B cell (primary cell): ENCODE measurements at places on chromosomes 3 and 15.

GRCh38 chr15:42136513-42136912, 19.9 kb downstream of the PLA2G4F start:
- DNase-seq = no peak

DNA sequence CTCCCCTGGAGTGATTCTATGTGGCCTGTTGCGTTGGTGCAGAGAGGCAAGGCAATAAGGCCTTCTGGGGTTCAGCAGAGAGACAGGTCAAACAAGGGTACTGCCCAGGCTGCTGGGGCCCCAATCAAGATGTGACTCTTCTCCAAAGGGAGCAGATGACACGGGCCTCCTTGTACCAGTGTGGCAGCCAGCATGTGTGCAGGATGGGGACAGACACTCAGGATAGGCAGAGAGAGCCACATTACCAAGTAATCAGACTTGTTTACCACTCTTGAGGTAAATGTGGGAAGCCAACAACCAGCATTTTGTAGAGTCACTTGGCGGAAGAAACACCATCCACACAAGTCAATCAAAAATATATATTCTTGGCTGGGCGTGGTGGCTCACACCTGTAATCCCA, 95.3 kb upstream of the DLG1 start:
- no peak for DNase-seq

DNA sequence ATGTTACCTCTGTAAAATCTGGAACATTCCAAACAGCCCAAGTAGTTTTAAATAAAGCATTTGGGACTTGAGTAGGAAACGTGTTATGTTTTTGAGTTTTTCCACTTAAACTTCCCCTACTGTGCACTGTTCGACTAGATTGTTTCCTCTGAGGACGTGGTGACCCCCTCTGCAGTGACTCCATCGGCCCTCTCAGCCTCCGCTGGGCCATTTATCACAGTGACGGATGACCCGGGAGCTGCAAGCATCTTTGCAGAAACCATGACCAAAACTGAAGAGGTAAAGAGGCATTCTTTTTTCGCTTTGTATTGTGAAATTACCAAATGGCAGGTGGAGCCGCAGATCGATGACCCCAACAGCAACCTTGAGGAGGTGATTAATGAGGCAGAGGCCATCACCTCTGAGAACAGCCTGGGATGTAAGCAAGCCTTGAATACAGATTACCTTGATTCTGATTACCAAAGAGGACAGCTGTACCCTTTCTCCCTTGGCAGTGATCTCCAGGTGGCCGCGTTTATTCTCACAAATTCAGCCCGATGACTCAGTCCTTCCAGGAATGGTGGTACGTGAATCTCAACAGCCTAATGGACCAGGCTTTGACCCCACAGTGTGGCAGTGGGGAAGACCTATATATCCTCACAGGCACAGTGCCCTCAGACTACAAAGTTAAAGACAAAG, 79.1 kb upstream of the FAN1 start:
- DNase-seq = no peak

GRCh38 chr3:123343296-123344174, 105.4 kb downstream of the ADCY5 start:
- DNase-seq = no peak

- peak; percentile 18 for DNase-seq
Measured at GRCh38 chr3:116037954-116038911, 407.1 kb downstream of the LSAMP start.

- peak; percentile 58 for DNase-seq
Measured at GRCh38 chr3:48157950-48158376, 30.3 kb downstream of the CDC25A start.

GRCh38 chr3:28853830-28854229, 427.0 kb upstream of the RBMS3 start:
- no peak for DNase-seq

DNA sequence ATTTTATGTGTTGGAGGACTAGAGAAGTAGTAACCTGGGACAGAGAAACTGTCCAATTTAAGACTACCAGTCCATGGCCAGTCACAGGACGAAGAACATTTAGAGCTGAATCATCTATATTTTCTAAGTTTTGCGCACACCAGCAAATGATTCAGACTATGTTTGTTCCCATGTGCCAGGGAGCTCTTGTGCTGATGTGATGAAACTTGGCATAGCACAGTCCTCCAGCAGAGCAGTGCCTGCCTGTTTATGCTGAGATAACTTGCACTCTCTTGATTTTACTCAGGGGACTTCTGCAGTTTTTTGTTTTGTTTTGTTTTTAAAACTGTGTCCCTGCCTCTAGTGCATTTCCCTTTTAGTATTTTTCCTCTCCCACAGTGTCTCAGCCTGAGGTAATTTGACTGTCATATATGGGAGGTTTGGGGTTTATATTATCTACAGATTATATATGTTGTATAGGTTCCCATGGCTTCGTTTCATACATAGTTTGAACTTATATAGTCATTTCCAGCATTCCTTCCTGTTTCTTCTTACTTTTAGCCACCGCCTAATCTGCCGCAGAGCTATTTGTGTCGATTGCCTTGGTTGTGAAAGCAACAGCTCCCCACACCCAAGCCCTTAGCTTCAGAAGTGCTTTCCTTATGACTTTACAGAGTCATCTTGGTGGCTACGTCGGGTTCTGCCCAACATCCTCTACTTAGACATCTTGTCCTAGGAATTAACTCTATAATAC, 45.5 kb downstream of the PPM1L start:
- DNase-seq = peak; percentile 5

GRCh38 chr3:104206925-104207324, 1159.8 kb upstream of the ALCAM start:
- no peak for DNase-seq

DNA sequence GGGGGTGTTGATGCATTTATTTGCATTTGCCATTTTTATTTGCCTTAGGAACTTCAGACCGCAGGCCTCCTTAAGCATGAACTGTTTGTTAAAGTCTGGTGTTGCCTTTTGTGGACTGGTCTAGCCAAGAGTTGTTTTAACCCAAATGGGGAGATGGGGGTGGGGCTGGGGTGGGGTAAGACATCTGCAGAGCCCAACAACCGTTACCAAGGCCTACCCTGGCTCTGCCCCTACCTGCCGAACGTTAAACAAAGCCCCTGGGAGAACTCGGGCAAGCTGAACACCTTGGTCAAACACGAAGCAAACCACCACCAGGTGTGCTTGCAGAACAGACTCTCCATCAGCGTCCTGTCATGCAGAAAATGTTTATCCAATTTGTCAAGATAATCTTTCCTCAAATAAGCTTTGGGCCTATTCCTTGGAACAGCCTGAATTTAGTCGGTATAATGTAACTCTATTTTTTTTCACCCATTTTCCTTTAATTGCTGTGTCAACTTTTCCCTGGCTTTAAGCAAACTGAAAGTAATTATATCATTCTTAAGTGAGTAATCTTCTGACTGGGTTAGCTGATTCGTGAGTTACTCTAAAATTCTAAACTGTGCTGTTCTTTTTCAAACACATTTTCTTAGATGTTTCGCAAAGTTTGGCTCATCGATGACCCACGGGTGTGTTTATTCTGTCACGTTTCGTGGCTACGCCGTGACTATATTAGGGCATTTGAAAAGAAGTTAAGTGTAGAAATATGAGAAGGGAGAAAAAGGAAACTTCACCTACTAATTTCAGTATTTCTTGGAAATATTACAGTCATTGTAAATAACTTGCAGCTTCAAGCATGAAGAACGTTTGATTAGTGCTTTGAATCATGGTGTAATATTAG, 127.6 kb downstream of the SOX2 start:
- no peak for DNase-seq

DNA sequence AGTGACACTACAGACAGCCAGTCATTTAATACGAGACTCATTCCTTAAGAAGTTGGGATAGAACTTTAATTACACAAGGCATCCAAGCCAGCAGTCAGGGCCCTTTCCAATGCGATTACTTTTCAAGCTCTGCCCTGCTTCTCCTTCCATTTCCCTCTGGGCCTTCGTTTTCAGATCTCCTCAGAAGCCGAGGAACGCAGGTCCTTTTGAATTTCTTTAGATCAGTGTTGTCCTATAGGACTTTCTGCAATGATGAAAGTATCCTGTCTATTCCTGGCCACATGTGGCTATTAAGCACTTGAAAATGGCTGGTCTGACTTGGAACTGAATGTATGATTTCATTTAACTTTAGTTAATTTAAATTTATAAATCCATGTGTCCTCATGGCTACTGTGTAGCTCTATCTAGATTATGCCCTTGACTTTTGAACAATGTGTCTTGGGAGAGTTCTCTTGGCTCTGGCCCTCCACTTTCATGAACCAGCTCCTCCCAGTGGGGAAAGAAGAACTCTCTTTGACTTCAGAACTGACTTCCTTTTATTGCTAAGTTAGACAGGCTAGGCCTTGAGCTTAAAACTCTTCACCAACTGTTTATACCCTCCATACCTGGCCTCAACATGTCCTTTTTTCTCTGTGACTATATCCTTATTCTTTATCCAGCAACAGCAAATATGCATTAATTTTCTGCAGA, 22.6 kb downstream of the TGFBR2 start:
- DNase-seq = peak; percentile 75

- no peak for DNase-seq
Measured at GRCh38 chr3:59366218-59366617, 316.4 kb upstream of the CFAP20DC start.

DNA sequence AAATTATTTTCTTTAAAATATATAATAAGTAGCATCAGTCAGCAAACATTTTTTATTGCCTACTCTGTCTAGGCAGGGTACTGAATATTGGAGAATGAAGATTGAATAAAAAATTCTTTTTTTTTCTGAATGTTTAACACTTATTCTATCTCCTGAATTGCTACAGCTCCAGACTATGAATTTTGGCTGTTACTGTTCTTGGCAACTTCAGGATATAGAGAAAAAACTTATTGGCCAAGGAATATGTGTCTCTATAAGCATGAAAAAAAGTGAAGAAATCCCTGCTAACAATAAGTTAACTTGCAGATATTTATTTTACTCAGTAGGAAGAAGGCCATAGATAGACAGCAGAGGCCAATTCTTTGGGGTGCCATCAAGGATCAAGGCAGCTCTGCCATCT, 309.6 kb downstream of the RBMS3 start:
- DNase-seq = no peak

DNA sequence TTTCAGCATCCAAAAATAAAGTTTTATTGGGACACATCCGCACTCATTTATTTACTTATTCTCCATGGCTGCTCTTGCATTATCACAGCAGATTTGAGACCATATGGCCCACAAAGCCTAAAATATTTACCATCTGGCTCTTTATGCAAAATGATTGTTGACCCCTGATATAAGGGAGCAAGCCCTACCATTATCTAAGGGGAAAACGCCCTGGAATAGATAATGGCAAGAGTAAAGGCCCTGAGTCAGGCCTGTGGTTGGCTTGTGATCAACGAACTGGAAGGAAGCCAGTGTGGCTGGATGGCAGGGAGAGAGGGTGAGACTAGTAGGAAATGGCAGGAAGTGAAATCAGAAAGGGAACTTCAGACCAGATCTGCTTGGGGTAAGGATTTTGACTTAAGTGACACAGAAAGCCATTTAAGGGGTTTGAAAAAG, 24.6 kb upstream of the DMXL2 start:
- no peak for DNase-seq

GRCh38 chr3:56075089-56075488, 393.2 kb downstream of the ERC2 start:
- DNase-seq = no peak

DNA sequence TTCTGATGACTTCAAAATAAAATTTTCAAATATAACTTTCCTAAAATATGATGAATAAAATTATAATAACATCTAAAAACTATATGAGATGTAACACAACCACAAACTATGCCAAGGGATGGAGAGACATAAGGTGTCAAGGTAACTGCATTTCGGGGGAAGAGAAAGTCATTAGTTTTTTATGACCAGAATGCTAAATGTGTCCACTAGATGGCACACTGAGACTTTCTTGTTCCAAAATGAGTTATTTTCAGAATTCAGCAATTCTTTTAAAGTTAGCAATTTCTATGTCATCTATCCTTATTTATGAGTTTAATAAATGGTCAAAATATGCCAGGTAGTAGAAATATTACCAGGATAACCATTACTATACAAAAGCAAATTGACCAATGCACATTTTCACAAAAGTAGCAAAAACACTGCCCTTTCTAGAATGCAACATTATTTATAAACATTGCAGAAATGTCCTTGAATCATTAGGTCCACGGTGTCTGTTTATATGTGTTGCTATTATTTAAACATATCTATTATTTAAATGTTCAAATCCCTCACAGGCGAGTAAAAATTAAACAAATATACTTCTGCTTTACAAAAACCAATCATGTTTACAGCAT, 374.2 kb downstream of the PLCL2 start:
- DNase-seq = peak; percentile 61

GRCh38 chr15:80514071-80514780, 110.0 kb downstream of the ARNT2 start:
- DNase-seq = no peak

DNA sequence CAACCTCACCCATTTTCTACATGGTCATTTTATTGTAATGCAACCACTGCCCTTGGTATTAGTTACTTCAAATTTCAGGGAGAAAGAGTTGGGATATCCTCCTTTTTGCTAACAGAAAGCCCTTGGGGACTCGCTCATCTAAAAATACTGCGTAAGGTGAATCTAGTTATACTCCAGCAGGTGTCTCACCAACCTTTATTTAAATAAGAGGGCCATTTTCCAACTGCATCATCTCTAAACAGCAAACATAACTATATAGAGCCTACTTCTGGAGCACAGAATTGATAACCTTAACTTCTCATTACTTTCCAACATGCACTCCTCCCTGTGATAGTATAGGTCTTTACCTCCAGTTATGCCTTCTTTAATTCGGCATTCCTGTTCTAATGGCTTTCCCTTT, 77.5 kb downstream of the TBL1XR1 start:
- DNase-seq = no peak
